SW480 (cell line): ENCODE measurements at places on chromosomes 12 and 14.

DNA sequence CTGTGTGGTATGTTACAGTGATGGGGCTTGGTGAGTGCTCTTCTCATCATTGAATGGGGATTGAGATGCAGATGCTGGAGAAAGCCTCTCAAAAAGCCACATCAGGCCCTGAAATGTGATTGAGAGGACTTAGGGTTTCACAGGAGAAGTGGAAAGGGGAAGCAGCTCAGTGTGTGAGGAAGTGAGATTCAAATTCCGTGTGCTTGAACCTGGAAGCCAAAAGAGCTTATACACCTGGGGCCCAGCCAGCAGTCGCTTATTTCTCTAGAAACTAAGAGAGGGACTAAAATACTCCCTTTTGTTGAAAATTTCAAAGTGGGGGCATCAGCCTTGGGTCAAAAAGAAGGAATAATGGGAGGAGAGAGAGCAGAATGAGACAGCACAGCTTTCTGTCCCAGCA is 39.1 kb upstream of the GZMB start:
- DNase-seq = peak; percentile 48

DNA sequence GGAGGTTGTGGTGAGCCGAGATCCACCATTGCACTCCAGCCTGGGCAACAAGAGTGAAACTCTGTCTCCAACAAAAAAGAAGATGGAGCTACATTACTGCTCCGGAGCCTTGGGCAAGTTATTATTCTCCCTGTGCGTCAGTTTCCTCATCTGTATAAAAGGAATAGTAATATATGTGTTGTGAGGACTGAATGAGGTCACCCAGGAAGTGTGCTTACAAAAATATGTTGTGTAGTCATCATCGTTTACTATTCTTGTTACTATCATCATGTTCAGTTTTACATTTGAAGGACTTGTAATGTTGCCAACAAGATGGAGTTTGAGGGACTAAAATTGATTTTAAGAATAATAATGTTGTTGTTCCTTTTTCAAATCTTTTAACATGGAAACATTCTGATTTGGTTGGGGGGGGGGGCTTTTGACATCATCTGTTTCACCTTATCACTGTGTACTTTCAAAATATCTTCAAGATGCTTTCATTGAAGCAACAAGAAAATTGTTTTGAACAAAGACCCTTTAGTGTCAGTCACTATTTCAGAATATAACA is 156.8 kb downstream of the PDE3A start:
- no peak for DNase-seq

- no peak for DNase-seq
These were observed 51.5 kb downstream of the LMNTD1 start for GRCh38 chr12:25501549-25501948.

DNA sequence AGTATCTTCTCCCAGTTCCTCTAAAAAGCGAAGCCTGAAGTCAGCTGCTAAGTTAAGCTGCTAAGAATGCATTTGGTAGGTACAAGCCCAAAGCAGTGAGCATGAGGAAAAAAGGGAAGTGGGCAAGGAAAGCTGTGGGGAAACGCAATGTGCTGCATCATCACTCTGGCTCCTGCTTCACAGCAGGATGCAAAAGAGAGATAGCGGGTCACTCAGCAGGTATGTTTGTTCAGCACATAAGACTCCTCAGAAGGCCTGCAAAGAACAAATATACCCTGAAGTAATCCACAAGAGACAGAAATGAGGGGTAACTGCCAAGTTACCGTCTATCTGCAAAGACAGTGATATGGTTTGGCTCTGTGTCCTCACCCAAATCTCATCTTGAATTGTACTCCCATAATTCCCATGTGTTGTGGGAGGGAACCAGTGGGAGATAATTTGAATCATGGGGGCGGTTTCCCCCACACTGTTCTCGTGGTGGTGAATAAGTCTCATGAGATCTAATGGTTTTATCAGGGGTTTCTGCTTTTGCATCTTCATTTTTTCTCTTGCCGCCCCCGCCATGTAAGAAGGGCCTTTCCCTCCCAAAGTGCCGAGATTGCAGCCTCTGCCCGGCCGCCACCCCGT is 127.4 kb upstream of the EGLN3 start:
- no peak for DNase-seq

DNA sequence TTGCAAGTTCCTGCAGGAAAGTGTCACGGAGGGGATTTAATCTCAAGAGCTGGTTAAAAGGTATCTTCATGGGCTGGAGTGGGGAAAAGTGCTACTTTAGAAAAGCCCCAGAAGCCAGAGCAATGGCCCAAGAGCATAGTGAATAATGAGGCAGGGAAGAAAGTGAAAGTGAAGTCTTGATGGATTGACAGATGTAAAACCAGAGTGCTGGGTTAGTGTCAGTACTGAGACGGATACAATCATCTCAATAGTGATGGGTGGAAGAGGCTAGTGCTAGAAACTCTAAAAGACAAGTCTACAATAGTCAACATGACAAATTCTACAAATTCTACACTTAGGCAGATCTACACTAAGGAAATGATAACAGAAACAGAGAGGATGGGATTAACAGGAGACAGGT is 68.1 kb downstream of the CIT start:
- peak; percentile 6 for DNase-seq

- no peak for DNase-seq
These were observed 52.1 kb downstream of the RAD52 start for GRCh38 chr12:897386-897785.
